Breast epithelium (tissue), 4 donors: ENCODE measurements at places on chromosomes 1 and 21. TPM values are rescaled to one million over a fixed set of nuclear protein-coding genes. Genes with fewer than 3 reads are reported as not detected.

Gene ANKRD65
- 10.2 TPM for total RNA-seq

Gene LCE3E
- total RNA-seq: not detected

Gene EPHA8
- total RNA-seq: not detected

Gene TATDN3
- total RNA-seq: 28.6 TPM

GRCh38 chr21:44926331-44927101, 5.8 kb upstream of the ITGB2 start:
- DNase-seq: no peak

- DNase-seq: no peak
Measured at GRCh38 chr1:164472841-164473240, 86.1 kb upstream of the PBX1 start.

GRCh38 chr1:157095551-157095950, 4.1 kb downstream of the ETV3L start:
- no peak for DNase-seq

- DNase-seq: no peak
Measured at GRCh38 chr1:35668506-35668905, 27.2 kb upstream of the PSMB2 start.

DNA sequence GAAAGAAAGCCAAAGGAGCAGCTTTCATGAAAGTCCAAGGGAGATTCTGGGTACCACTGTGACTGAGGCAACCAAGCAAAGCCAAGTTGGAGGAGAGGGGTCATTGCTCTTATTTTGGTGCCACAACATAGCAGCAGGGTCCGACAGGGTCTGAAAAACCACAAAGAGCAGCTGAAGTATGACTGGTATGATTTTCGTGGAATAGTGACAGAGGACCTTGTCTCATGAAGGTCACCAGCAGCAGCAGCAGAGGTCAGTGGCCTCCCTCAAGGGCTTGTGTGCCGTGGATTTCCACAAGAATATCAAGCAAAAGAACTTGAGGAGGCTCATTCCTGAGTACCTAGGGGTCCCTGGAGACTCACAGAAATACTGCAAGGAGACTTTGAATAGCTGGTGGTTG, 160.9 kb upstream of the SYT6 start:
- no peak for DNase-seq

DNA sequence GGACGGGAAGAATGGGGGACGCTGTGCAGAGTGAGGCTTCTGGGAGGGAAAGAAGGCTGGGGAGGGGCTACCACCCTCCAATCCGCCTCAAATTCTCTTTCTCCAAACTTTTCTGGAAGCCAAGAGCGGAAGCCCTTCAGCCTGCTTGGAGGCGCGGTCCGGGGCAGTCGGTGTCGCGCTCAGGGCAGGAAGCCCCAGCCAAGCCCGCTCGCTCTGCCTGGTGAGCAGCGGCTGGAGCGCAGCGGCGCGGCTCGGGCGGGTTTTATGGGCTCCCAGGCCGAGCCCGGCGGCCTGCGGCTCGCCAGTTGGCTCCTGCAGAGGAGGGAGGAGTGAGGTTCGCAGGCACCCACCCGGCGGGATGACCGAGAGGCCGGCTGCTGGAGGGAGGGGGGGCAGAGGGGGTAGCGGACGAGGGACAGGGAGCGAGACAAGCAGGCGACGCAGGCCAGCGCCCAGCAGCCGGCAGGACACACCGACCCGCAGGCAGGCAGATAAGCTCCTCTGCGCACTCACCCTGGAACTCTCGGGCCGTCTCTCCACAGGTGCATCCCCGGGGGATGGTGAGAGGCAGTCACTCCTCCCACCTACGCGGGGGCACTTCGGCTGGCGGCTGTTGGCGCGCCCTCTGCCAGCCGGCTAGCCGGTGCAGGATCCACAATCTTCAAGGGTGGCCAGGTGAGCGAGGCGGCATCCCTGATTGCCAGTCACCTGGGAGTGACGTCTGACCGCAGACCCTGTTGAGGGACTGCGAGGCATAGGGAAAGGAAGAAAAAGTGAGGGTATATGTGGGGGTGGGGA, at the start of gene AVPR1B:
Gene AVPR1B, minus strand, starts transcription at position 238 of the 798 bp plus-strand sequence. CDS start 498 bp downstream, outside the sequence.
- DNase-seq: no peak
